GM12892 (cell line): ENCODE measurements at places on chromosomes 12 and 14.

DNA sequence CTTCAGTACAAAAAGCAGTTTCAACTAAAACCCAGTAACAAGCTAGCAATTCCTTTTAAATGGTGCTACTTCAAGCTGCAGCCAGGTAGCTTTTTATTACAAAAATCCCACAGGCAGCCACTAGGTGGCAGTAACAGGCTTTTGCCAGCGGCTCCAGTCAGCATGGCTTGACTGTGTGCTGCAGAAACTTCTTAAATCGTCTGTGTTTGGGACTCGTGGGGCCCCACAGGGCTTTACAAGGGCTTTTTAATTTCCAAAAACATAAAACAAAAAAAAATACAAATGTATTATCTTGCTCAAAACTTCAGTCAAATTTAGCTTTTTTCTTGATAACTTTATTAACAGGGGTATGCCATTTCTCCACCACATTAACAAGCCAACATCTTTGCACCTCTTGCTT is 3.6 kb upstream of the CLEC4E start:
- peak; percentile 41 for DNase-seq

- no peak for DNase-seq
Observed at GRCh38 chr14:89613260-89614008, 196.4 kb upstream of the FOXN3 start.

GRCh38 chr12:126055521-126055920 is 990.3 kb downstream of the AACS start:
- no peak for DNase-seq

- DNase-seq: no peak
Observed at GRCh38 chr14:97485201-97485600, 688.0 kb downstream of the VRK1 start.

DNA sequence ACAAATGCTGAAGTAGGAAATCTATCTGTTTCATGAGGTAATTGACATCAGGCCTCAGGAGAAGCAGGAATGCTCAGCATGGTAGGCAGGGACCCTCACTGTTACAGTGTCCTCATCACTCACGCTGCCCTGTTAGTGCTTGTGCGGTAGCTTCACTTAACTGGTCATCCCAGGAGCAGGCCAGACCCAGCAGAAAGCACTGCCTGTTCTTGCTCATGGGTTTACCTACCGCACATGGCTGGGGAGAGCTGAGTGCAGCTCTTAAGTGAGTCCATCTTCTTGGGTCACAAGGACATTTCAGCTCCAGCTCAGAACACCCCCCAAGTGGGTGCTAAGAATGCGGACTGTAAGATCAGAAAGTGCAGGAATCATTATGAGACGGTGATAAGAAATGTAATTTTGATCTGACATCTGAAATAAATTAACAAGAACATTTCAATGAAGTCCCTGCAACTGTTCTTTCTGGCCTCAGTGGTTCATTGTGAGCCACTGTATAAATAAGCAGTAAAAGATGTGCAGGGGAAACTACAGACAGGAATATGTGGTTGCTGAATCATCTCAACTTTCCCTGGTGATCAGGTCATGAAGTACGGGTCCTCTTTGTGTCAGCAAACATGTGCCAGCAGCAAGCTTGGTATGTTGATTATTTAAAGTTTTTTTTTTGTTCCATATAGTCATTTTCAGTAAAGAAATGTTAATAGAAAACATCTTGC is 757.7 kb upstream of the TMEM132C start:
- DNase-seq: no peak

- DNase-seq: peak; percentile 16
Observed at GRCh38 chr12:57632073-57632957, 686 bp downstream of the B4GALNT1 start.

DNA sequence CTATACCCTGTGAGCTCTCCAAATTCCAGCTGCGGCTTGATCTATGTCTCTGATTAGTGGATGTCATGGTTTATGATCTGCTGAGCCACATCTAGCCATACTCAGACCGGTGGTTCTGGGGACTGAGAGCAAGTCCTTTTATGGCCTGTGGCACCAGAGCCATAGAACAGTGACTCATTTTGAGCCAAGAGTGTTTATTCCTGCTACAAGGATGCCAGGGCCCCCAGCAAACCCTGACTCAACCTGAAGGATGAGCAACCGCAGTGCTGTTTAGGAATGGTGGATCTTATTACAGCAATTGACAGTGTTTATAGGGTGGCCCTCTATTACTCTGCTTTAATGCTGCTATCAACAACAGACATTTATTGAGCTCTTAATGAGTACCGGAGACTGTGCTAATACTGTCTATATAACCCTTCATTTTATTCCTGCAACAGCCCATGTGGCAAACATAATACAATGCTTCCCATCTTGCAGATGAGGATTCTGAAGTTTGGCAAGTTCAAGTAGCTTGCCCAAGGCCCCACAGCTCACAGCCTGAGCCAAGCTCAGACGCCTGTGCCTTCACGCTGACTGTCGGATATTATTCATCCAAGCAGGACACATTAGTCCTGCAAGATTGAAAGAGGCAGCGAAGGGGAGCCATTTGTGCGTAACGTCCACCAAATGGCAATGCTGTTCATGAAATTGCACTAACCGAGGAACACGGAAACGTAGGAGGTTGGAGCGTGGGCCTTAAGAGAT is 273.6 kb upstream of the PWP1 start:
- no peak for DNase-seq

DNA sequence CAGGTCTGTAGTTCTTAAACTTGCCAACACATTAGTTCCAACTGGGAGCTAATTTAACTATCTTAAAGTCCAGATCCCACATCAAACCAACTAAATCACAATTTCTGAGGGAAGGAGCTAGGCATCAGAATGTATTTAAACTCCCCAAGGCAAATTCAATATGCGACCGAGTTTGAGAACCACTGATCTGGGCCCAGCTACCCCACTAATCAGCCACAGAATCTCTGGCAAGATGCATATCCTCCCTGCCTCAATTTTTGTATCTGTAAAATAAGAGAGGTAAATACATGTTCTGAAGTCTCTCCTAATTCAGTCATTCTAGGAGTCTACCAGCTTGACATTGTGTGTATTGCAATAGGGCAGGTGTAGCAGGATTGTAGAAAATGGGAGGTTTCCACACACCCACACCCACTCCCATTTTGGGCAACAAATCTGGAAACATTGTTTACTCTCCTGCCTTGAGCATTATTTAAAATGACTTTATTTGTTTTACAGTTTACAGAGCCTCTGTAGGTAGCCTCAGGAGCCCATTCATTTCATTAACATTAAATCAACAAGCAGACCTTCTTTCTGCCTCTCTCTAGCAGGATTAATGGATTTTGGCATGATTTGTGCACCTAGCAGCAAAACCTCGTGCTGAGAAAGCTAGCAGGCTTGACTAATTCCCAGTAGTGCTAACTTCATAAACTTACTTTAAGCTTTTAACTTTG is 15.6 kb downstream of the LGR5 start:
- no peak for DNase-seq

GRCh38 chr12:7797698-7798398 is 8.6 kb downstream of the NANOG start:
- no peak for DNase-seq

GRCh38 chr12:7756993-7757392 is 8.0 kb upstream of the NANOGNB start:
- DNase-seq: no peak

GRCh38 chr14:100885617-100886016 is 17.9 kb downstream of the RTL1 start:
- DNase-seq: no peak

- no peak for DNase-seq
Observed at GRCh38 chr12:118840399-118840798, 140.9 kb upstream of the SRRM4 start.

DNA sequence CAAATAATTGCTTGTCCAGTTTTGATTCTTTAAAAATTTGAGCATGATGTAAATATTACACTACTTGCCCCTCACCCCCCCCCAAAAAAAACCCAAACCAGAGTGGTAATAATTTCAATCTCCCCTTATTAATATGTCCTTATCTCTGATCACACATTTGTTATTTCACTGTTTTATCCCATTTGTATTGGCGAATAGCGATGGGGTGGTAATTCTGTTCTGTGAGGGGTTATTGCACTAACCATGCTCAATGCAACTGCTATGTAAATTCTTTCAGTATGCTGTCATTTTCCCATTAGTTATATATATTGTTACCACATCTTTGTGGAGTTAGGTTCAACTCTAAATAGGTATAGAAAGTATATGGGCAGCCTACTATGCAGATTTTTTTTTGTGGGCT is 1.1 kb downstream of the RIMKLB start:
- no peak for DNase-seq

DNA sequence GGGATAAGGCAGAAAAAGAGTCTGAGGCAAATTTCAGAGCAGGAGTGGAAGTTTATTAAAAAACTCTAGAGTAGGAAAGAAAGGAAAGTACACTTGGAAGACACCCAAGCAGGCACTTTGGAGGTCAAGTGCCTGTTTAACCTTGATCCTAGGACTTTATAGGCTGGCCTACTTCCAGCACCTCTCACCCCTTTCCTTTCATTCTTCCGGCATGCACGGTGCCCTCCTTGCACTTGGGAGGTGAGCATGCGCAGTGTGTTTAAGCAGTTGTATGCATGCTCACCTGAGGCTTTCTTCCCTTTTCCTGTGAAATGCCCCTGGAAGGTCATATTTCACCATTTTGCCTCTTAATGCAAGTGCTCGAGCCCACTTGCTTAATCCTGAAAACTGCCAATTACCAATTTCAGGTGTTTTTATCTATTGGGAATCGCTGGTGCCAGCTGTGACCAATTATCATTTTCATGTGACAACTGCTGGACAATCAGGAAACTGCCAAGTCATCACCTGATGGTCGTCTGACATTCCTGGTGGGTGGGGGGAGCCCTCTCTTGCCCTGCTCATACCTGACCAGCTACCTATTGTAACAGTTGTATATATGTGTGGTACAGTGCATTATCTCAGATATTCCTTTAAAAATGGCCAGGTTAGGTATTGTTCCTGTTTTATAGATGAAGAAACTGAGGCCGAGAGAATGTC is 53.5 kb downstream of the SUDS3 start:
- no peak for DNase-seq

GRCh38 chr14:89955022-89955744 is 544 bp upstream of the TDP1 start:
- DNase-seq: no peak

GRCh38 chr12:23504641-23505399 is 444.6 kb downstream of the SOX5 start:
- DNase-seq: no peak

GRCh38 chr14:35044939-35045797 is 904 bp upstream of the FAM177A1 start:
- no peak for DNase-seq
